Fibroblast of the conjunctiva (primary cell): ENCODE measurements at places on chromosomes 3 and 15.

DNA sequence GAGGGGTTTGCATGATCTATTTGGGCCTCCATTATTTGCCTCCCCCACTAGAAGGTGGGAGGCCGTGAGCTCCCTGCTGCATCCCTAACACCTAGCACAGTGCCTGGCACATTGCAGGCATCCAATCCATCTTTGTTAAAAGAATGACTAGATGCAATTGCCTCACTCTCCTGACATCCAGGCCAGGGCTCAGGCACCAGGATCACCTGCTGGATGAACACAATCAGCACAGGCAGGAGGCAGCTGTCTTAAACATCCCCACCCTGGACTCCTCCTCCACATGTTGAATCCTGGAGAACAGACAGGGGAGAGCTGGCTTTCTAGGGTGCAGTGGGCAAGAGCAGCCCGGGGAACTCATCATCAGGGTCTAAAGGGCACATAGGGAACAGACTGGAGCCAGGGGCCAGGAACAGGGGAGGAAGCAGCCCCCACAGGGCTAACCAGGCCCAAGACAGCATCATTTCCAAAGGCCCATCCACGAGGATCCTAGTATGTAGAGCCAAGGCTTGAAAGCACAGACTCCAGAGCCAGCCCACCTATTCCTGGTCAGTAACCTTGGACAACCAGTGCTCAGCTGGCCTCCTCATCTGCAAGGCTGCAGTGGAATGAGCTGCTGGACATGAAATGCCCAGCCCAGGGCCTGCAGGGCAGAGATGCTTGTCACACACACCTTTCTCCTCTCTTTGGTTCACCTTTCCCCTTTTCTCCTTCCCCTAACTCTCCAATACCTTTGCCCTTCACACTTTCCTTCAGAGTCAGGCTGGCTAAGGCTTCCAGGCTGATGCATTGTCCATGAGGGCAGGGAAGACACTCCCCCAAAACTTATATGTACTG is 254.4 kb upstream of the TLE3 start:
- DNase-seq: no peak

- DNase-seq: no peak
Observed at GRCh38 chr3:55622116-55622515, 135.0 kb upstream of the WNT5A start.

DNA sequence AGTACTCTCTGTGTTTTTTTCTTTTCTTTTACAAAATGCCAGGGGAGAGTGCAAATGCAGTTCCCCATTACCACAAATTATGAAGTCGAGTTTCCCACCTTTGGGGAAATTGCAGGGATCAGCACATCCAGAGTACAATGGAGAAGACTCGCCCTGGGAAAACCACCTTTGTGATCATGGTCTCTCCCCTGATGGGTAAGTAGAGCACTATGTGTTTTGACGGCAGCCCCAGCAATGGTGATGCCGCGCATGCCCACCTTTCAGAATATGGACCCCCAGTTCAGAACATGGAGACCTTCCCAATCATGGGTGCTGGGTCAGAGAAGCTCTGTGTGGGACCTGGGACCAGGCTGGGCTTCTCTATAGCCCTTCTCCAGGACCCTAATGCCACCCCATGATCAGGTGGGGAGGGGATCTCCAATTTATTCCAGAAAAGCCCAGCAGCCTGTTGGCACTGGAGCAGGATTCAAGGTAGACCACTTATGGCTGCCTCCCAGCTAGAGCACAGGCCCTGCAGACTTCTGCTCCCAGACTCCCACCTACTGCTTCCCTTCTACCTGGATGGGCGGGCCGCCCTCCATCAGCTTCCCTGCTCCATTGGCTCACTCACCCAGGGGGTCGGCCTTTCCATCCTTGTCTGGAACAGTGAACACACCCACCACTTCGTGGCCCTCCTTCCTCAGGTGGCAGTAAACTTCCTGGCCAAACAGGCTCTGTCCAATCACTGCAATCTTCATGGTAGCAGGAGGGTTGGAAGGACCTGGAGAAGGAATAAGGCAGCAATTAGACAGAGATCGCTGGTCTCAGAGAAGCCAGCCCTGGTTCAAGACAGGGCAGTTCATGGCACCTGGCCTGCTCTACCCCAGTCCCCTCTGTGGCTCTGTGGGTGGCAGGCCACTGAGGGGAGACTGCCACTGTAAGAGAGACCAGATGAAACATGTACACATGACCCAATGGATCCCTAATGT is 19.9 kb downstream of the ALDH1L1 start:
- no peak for DNase-seq

DNA sequence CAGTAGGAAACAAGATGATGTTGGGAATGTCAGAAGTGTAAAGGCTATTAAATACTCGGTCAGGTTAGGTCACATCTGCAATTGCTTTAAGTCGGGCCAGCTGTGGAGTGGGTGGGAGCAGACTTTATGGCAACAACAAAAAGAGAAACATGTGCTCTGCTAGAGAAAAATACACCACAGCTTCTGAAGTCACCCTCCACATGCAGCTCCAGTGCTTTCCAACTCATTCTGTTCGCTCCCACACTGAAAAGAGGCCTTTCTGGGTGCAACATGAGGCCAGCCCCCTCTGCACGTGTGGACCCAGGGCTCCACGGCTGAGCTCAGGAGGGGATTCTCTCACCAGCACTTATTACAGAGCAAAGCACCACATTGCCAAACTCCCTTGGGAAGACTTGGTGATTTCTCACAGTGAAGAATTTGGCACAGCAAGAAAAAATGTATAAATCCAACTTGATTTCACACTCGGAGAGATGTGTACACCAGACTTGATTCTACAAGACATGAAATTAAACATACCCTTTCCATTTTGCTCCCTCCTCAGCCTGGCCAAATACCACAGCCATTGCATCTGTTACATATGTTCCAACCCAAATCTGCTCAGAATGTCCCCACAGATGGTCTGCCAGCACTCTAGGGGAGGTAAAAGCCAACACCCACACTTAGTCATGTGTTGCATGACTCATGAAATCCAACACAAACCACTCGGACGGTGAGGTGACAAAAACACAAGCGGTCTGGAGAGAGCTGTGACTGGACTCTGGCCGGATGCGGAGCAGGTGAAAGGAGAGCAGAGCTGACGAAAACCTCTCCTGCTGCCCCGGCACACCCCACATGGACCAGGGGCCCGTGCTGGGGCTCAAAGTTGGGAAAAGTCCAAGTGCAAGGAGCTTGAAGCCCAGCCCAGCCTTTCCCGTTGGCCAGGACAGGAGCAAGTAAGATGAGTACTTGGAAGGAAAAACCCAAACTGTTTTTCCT is 74.6 kb downstream of the ITGB5 start:
- peak; percentile 97 for DNase-seq

GRCh38 chr15:67290319-67290718 is 35.7 kb downstream of the IQCH start:
- no peak for DNase-seq

DNA sequence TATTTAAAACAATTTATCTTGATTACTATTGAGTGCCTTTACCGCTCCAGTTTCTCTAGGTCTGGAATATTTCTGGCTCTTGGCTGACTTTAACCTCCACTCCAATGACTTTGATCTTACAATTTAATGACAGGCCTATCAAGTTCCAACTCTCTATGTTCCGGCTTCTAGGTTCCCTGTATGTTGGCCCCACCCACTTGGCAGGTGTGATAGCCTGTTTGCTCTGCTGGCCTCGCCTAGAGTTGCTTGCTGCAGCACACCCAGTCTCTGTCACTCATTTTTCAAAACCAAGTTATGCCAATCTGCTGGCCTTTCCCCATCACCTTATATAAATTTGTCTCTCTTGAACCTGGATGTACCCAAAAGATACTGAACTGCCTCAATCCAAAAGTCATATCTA is 428.0 kb downstream of the ROBO1 start:
- no peak for DNase-seq

DNA sequence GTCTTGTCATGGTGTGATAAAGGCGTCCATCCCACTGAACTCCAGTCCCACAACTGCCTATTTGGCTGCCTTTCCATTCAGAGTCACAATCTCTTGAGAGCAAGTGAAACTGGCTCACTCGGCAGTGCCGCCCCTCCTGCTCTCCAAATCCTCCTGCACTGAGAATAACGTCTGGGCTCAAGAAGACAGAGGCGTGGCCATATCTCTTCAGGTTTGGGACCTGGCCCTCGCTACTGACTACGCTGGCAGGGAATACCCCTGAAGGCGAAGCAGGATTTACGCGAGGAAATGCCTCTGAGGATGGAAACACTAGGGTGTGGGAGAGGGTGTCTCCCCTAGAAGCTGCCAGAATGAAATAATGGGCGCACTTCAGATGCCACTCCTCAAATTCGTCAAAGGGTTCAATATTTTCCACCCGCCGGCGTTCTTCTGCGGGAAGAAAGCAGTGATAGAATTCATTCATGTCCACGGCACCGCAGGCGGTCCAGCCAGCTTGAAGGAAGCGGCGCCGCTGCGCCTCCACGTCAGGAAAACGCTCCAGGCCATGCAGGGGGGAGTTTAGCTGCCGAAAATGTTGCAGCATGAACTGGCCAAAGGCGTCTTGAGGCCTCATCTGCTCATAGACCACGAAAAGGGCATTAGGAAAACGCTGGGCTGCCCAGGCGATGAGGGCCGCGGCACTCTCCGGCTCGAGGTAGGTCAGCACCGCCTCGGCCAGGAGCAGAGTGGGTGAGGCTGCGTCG is 985 bp downstream of the LCMT2 start:
- no peak for DNase-seq

GRCh38 chr3:183438735-183439134 is 10.3 kb upstream of the MCF2L2 start:
- no peak for DNase-seq

GRCh38 chr15:82585072-82585471 is 44.8 kb upstream of the RPS17 start:
- no peak for DNase-seq

- no peak for DNase-seq
Observed at GRCh38 chr3:27451251-27451650, 32.9 kb downstream of the SLC4A7 start.

GRCh38 chr3:100006570-100007271 is 107.6 kb downstream of the FILIP1L start:
- DNase-seq: peak; percentile 29

DNA sequence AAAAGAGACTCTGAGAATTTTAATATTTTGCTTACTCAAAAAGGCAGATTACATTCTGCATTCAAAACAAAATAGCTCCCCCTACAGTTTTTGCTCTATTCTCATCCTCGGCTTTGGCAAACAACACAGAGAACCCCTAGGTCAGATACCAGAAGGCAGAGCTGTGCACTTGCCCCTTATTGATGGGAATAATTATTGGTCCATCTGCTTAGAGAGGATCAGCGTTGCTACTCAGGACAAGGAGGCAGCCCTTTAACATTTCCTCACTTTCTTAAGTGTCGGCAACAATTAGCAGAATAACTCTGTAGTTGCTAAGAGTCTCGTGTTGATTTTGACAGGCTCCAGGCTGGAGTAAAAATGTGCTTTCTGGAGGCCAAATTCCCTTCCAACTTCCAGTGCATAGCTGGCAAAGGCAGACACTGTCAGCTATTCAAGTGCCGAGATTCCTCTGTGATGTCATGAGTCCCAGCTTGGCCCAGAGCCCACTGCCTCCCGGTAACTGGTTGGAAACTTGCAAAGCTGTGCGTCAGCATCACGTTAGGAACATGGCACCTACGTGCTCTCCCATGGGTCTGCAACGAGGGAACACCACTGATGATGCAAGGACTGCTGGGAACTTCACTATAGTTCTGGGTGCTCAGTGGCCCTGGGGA is 482.7 kb upstream of the ADAMTS9 start:
- DNase-seq: peak; percentile 41

GRCh38 chr3:13301286-13301987 is 118.7 kb downstream of the NUP210 start:
- DNase-seq: peak; percentile 5
